ENCODE measurements at places on chromosomes 11 and 22. TPM values are rescaled to one million over a fixed set of nuclear protein-coding genes. Genes with fewer than 3 reads are reported as not detected.

MS4A7 gene
- total RNA-seq, result 23.3 TPM

SPATA19 gene
- total RNA-seq, result not detected

SCGB1D2 gene
- not detected for total RNA-seq

KCNJ1 gene
- 1.5 TPM for total RNA-seq

YIF1A gene
- total RNA-seq, result 130 TPM

TMEM191C gene
- 8.3 TPM for total RNA-seq

MEI1 gene
- 6.4 TPM for total RNA-seq

CHRDL2 gene
- 3.7 TPM for total RNA-seq

OTOG gene
- total RNA-seq, result not detected

GRCh38 chr11:17960091-17960490 lies 52.8 kb downstream of the SERGEF start:
- DNase-seq, result no peak

- DNase-seq, result no peak
These were observed 253.2 kb downstream of the ST3GAL4 start for GRCh38 chr11:126608658-126609057.

- no peak for DNase-seq
These were observed 6.9 kb downstream of the OR52H1 start for GRCh38 chr11:5541427-5541826.

- DNase-seq, result no peak
These were observed 12.3 kb downstream of the TMEM216 start for GRCh38 chr11:61404641-61405040.

DNA sequence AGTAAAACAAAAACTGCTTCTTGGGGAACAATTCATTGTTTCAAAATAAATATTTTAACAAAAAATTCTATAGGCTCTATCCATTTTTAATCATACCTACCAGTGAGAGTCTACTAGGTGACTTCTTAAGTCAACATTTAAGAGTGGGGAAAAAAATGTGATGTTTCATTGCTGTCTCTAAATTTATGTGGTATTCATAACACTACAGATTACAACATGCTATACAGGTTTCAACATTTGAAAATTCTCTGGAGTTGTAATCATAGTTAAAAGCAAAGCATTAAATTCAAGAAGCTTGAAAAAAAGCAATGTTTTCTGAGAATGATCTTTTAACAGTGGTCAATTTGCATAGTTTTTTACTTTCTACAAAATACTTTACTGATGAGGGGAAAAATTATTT lies 18.3 kb downstream of the SBF2 start:
- no peak for DNase-seq

DNA sequence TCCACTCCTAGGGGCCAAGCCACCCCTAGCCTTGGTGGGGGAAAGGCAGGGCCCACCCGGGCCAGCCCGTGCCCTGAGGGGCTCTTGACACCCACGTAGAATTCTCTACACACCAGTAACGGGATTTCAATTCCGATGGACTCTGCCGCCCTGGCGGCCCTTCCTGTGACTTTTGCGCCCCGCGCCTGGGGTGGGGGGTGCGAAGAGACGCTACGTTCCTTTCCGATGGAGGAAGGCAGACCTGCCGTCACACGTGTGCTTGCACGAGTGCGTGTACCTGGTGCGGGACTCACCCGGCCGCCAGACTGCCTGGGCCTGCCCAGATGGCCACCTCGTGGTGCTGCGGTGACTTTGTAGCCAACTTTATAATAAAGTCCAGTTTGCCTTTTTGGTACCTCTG lies 5.5 kb downstream of the NPAS4 start:
- DNase-seq, result no peak

- no peak for DNase-seq
These were observed 17.0 kb downstream of the XRCC6 start for GRCh38 chr22:41638124-41638523.

DNA sequence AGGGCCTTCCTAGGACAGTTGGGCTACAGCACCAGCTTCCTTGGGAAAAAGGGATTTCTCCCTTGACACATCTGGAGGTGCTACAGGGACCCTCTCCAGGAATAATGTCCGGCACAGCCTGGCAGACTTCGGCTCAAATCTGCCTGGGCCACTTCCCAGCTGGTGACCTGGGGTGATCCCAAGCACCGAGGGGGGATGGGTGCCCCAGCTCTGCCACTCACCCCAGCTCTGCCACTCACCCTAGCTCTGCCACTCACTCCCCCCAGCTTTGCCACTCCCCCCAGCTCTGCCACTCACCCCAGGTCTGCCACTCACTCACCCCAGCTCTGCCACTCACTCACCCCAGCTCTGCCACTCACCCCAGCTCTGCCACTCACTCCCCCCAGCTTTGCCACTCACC lies 9.9 kb downstream of the OSBPL5 start:
- no peak for DNase-seq

GRCh38 chr11:124405581-124405980 lies 6.8 kb upstream of the OR8B3 start:
- no peak for DNase-seq

- DNase-seq, result no peak
These were observed 58.1 kb downstream of the DDI1 start for GRCh38 chr11:104094576-104094975.

DNA sequence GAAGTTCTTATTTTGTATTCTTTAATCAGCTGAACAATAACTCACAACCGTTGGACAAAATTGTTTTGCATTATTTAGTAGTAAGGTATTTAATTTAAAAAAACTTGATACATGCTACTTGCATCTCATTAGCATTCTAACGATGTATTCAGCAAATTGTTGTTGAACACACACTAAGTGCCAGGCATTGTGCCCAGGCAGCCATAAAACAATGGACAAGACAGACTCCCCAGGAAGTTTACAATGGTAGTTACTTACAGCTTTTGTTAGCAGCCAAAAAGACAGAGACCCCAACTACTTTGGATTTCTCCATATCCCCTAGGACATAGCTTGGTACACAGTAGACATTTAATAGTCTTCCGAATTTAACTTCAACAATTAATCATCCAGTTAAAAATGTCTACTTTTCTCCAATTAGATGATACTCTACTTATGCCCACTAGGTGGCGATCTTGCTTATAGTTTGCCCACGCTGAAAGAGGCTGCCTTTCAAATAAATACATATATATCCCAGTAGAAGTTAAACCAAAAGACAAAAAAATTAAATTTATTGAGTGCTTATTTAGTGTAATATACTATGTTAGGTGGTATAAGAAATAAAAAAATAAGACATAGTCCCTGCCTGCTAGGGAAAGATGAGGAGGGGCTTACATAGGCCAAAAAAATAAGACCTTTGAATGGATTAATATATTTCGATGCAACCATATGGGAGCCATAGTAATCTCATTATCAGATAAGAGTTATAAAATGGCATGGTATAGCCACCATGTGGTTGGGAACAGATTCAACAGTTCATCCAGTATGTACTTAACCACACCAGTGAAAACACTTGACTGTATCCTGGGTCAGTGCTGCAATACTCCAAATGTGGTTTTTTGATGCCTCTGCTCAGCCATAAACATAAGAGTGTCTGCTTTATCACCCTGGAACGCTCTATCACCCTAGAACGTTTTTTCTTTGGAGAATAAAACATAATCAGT lies 2.0 kb upstream of the FJX1 start:
- no peak for DNase-seq

- DNase-seq, result no peak
These were observed 10.5 kb upstream of the ZBED5 start for GRCh38 chr11:10868352-10868751.
